ENCODE measurements at places on chromosomes 1 and 21. TPM values are rescaled to one million over a fixed set of nuclear protein-coding genes. Genes with fewer than 3 reads are reported as not detected.

Gene EPS15
- 57.9 TPM for total RNA-seq

Gene RORC
- total RNA-seq, result not detected

Gene C1QA
- total RNA-seq, result not detected

Gene UTP11
- 37.2 TPM for total RNA-seq

Gene SMIM1
- 1.7 TPM for total RNA-seq

Gene RGS4
- 231 TPM for total RNA-seq

Gene RGS8
- total RNA-seq, result not detected

Gene SLC27A3
- 5.8 TPM for total RNA-seq

Gene FCRLB
- 11.5 TPM for total RNA-seq

Gene LORICRIN
- total RNA-seq, result not detected

Gene VCAM1
- total RNA-seq, result 205 TPM

Gene CFHR1
- 0.29 TPM for total RNA-seq

Gene FCRL5
- not detected for total RNA-seq

Gene PGBD5
- total RNA-seq, result 0.86 TPM

Gene S100A7
- not detected for total RNA-seq

Gene CFHR5
- not detected for total RNA-seq

Gene IQGAP3
- total RNA-seq, result 29.4 TPM

Gene CYYR1
- total RNA-seq, result not detected

Gene KCNAB2
- 8.4 TPM for total RNA-seq

Gene ALX3
- not detected for total RNA-seq

Gene DCDC2B
- total RNA-seq, result not detected

Gene LCE2A
- not detected for total RNA-seq

Gene RPE65
- not detected for total RNA-seq

Gene SELP
- total RNA-seq, result not detected

Gene KCNE1
- total RNA-seq, result not detected

Gene MARK1
- 0.29 TPM for total RNA-seq

Gene RHBG
- not detected for total RNA-seq

Gene CD1E
- not detected for total RNA-seq

Gene DMBX1
- not detected for total RNA-seq

Gene CTTNBP2NL
- 13.0 TPM for total RNA-seq

Gene CLDN17
- not detected for total RNA-seq

Gene SPRR1A
- total RNA-seq, result not detected

Gene AQP10
- total RNA-seq, result not detected

Gene OR2L13
- not detected for total RNA-seq

Gene PDXK
- 187 TPM for total RNA-seq

Gene KCNJ15
- total RNA-seq, result not detected

Gene VHLL
- total RNA-seq, result not detected

Gene FAM3B
- not detected for total RNA-seq

Gene MATN1
- total RNA-seq, result not detected

Gene TNFSF18
- total RNA-seq, result 0.86 TPM

Gene FHAD1
- total RNA-seq, result 1.6 TPM

Gene C1orf53
- 19.7 TPM for total RNA-seq

Gene TCHH
- not detected for total RNA-seq

Gene VWA1
- total RNA-seq, result 12.2 TPM

Gene ZSWIM5
- total RNA-seq, result 0.29 TPM

Gene NR0B2
- total RNA-seq, result not detected

Gene GGPS1
- 35.7 TPM for total RNA-seq

Measured in myometrial cell (primary cell).